ENCODE measurements at places on chromosomes 12 and 14.

- DNase-seq, result no peak
Measured at GRCh38 chr12:26803552-26803951, 29.4 kb downstream of the ITPR2 start.

- no peak for DNase-seq
Measured at GRCh38 chr12:49925433-49926204, 21.9 kb upstream of the FAIM2 start.

DNA sequence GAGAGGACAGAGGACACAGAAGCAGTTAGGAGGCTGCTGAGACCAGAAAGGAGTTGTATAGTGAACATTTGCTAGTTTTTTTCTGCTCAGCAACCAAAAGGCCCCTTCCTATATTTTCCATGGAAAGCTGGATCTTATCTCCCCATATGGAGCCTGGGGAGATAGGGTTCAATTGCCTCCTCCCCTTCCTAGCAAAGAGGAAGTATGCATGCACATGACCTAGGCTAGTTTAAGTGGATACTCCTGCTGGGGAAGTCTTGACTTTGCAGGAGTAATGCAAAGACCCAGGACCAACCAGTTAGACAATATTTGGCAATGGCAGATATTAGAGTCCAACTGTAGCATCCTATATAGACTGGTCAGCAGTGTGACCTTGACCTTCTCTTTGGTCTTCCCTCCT is 15.1 kb downstream of the CHD8 start:
- DNase-seq, result no peak

DNA sequence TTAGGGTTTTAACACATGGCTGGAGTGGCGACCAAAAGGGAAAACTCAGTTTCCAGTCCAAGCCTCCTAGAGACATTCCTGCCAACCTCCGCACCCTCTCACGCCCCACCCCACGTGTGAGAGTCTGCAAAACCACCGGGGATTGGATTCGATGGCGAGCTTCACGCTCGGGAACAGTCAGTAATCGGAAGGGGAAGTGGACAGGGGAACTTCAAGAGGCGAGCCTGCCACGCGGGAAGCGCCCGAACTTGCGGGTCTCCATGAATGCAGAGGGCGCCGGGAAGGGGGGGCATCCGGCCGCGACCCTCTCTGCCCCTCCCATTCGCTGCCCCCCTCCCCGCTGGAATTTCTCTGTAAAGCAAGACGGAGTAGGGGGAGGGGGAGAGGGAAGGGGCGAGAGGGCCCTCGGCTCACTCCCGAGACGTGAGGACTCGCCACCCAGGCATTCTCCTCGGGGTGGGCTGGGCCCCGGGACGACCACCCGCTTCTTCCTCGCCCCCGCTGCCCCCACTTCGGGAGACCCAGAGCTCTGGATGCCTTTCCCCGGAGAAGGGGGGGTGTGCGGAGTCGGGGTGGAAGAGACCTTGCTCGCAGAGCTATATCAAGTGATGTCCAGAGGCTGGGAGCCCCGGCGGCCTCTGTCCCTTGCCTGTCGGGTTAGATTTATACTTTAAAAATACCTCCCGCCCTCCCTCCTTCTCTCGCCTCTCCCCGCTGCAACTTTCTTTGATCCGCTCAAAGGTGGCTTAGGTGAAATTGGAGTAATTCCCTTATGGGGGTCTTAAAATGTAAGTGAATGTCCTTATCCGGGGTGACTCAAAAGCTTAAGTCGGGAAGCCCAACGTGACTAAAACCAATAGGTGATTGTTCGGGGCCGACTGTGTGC is 2.5 kb upstream of the CCND2 start:
- no peak for DNase-seq

All from GM12892 (cell line).